ENCODE measurements at places on chromosomes 11 and 22. TPM values are rescaled to one million over a fixed set of nuclear protein-coding genes. Genes with fewer than 3 reads are reported as not detected.

GRCh38 chr11:120659076-120659475 is 147.5 kb downstream of the GRIK4 start:
- DNase-seq = no peak

- DNase-seq = no peak
Measured at GRCh38 chr22:38831166-38831945, 12.5 kb downstream of the NPTXR start.

GRCh38 chr11:26457636-26458035 is 114.4 kb downstream of the MUC15 start:
- no peak for DNase-seq

The TIMP3 gene
- total RNA-seq = 0.73 TPM

Measured in K562 (cell line).